Trophoblast cell (in vitro differentiated cells and primary cell): ENCODE measurements at places on chromosomes 16 and 17.
A peak's percentile ranks its signal among the peaks of the same experiment; 100 is the strongest.

DNA sequence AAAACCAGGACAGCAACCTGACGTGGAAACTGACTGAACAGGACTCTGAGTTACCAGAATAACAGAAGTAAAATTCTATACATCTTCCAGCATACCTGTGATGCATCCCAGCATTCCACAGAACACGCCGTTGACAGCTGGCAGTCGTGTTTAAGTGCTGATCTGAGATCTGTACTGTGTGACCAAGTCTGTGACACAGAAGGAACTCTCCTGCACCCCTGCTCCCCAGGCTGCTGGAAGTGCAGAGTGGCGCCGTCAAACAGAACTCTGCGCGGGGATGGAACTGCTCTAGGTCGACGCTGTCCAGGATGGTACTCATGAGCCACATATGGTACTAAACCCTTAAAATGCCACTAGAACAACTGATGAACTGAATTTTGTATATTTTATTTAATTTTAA is 804 bp upstream of the ITGAE start:
- DNase-seq: no peak

GRCh38 chr17:38601539-38602351 is 4.0 kb downstream of the SRCIN1 start:
- DNase-seq: no peak

- DNase-seq: no peak
These were observed 2.0 kb downstream of the PRR14 start for GRCh38 chr16:30652718-30653117.

DNA sequence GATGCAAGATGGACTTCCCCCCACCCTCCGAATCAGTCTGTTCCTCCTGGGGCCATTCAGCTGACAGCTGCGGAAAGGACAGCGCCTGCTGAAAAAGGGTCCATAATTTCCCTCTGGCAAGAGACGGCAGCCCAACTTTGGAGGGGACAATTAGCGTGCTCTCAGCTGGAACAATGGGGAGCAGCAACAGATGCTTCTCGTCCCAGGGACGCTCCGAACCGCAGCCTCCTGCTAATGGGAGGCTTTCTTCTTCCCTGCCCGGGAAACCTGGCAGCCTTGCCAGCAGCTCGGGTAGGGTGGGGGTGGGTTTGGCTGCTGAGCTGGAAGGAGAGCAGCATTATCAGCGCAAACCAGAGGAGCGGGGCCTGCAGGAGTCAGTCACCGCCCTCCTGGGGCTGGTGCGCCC is 500.0 kb upstream of the SALL1 start:
- no peak for DNase-seq

DNA sequence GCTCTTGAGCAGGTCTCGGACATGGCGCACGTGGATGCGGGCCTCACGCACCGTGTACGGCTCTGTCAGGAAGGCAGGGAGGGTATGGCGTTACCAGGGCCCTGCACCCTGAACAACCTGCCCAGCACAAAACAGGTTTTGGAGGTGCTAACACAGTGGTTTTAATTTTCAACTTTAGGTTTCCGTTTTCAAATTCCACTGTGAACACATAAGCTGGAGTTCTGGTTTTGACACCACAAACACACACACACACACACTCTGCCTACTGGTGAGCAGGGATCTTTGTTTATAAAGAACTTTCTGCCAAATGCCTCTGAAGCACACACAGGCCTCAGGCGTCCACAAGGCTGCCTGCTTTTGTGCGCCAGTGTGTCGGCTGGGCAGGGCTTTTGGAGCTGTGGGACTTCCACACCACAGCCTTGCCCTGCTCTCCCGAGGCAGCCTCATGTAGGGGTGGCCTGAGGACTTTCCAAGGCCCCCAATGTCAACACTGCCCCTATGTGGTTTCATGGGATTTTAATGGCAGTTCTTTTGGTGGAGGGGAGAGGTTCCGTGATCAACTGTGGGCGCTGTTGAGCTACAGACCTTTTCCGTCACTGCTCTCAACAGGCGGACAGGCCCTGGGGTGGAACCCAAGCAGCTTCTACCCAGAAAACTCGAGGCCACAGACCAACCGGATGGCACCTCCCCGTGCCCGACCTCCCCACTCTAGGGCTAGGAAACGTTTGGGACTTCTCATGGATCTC is 9.4 kb downstream of the CLUH start:
- no peak for DNase-seq

- DNase-seq: peak; percentile 72
These were observed 12.6 kb downstream of the KCTD2 start for GRCh38 chr17:75059369-75060345.
